Ureter (tissue), 1 donor: ENCODE measurements at places on chromosomes 5 and 9. TPM values are rescaled to one million over a fixed set of nuclear protein-coding genes. Genes with fewer than 3 reads are reported as not detected.

CCDC152 gene
- total RNA-seq, result 0.47 TPM

NR2F1-AS1 gene
- 18.8 TPM for total RNA-seq

MAP1B gene
- 128 TPM for total RNA-seq

FAM221B gene
- 0.26 TPM for total RNA-seq

PKD2L2 gene
- not detected for total RNA-seq

RASGEF1C gene
- total RNA-seq, result not detected

OR5C1 gene
- total RNA-seq, result not detected

PCDHGB7 gene
- 11.7 TPM for total RNA-seq

PCDHA4 gene
- total RNA-seq, result 1.5 TPM

MSX2 gene
- total RNA-seq, result 29.5 TPM

- no peak for DNase-seq
Observed at GRCh38 chr9:89982016-89982415, 377.2 kb downstream of the GADD45G start.

DNA sequence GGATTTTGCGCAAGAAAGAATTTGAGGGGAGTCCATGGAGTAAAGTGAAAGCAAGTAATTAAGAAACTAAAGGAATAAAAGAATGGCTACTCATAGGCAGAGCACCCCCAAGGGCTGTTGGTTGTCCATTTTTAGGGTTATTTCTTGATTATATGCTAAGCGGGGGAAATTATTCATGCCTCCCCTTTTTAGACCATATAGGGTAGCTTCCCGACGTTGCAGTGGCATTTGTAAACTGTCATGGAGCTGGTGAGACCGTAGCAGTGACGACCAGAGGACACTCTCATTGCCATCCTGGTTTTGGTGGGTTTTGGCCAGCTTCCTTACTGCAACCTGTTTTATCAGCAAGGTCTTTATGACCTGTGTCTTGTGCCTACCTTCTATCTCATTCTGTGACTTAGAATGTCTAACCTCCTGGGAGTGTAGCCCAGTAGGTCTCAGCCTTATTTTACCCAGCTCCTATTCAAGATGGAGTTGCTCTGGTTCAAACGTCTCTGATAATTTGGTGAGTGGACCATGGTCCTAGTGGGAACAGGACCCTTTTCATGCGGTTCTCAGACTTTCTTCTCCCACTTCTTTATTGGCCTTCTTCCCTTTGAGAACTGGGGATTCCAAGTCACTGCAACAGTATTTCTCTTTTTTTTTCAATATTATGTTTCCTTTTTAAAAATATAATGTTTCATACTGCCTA, 1.3 kb upstream of the ERAP1 start:
- DNase-seq, result no peak

- no peak for DNase-seq
Observed at GRCh38 chr9:137745541-137745991, 126.8 kb downstream of the EHMT1 start.

DNA sequence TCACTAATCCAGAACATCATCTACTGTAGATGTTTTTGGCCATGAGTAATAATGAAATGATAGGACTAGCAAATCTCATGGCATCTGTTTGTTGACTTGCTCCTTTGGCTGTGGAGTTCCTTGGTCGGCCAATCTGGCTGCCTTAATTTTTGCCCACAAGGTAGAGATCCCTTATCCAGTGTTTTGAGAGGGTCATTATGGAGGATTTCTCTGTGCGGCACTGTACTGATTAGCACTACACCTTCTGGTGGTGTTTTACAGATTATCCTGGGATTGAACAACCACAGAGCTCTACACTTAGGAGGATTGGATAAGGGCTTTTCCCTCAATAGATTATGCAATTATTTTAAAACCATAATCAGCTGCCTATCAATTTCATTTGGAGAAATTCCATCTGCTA, 3.2 kb upstream of the ENHO start:
- DNase-seq, result no peak

DNA sequence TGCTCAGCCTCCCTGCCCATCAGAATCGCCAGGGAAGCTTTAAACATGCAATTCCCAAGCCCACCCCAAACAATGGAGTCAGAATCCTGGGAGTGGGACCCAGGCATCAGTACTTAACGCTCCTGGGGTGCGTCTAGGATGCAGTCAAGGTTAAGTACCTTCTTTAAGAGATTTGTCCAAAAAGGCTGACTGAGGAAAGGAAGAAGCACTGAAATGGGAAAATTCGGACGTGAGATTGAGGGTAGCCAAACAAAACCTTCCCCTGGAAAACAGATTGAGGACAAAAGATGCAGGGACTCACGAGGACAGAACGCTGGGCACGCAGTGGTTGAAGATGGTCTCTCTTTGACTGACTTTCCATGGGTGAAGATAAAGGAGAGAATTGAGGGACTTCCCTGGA, 143.5 kb downstream of the MTX3 start:
- DNase-seq, result no peak

- DNase-seq, result no peak
Observed at GRCh38 chr5:54632131-54632701, 114.7 kb downstream of the SNX18 start.

GRCh38 chr9:34332076-34332964, 3.0 kb downstream of the NUDT2 start:
- DNase-seq, result no peak

GRCh38 chr9:117705386-117705785, 1.2 kb downstream of the TLR4 start:
- DNase-seq, result no peak

DNA sequence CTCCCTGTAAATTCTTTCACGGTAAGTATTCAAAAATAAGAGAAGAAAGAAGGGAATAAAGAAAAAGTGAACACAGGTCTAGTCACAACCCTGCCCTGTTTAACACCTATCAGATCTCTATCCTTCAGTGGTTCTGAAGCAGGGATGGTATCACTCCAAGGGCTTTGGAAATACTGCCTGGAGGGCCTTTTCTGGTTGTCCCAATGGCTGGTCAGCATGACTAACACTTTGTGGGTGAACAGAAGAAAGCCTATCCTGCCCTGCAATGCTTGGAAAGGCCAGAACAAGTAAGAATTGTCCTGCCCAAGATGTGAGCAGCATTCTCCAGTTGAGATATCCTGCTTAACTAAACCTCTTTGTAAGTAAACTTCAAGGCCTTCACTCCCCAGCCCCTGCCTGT, 124.9 kb downstream of the TMEM167A start:
- DNase-seq, result no peak

DNA sequence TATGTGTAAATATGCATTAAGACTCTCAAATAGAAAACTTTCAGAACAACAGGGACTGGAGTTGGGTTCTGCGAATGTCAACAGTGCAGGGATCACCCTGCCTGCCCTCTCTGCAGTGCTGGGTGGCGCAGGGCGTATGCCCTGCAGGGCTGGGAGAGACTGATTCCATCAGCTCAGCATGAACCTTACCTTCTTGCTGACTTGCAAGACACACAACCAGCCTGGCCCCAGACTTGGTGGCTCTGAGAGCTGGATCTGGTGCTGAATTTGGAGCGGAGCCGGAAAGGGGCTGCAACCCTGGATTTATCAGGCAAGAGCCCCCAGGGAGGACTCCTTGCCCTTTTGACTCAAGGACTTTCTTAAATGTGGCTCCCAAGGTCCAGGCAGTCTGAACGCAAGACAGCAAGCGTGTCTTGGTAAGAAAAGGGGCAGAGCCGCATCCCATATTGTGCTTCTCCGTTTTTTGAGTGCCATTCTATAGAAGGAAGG, 376.0 kb upstream of the IRX2 start:
- no peak for DNase-seq

- DNase-seq, result no peak
Observed at GRCh38 chr9:111871499-111871855, 25.1 kb upstream of the UGCG start.

DNA sequence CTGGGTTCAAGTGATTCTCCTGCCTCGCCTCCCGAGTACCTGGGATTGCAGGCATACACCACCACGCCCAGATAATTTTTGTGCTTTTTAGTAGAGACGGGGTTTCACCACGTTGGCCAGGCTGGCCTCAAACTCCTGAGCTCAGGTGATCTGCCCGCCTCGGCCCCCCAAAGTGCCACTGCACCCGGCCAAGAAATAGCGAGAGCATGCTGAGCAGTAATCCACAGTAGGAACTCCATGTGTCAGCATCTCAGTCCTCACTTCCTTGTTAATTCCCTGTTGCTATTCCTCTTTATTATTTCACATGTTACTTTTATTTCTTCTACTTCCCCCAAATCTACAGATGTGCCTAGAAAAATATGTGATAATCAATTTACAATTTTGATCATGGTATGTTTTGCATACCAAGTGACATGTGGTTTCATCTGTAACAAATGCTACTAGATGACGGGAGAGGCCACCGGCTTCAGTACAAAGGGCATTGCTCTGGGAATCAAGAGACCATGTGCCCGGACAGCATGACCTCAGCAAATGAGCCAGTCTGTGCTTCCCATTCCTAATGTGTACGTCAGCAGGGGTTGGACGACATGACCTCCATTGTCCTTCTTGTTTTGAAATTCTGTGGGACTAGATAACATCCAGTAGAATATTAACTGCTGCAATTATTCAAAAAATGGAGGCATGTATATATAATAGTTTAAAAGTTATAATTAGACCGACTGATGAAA, 61.6 kb downstream of the FNBP1 start:
- no peak for DNase-seq

DNA sequence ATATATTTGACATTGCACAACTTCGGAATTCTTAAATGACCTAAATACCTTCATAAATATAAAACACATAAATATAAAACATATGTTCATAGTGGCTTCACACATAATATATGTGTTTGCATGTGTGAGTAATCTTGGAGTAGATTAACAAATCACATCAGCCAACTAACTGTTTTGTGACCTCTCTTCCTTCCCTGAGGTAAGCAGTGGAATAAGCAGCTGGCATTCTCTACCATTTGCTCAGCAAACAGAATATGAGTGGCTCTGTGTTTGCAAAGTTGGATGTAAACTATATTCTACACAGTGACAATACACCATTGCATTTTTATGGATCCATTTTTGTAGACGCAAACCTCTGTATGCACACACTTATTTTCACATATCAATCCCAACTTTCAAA, 189.9 kb downstream of the ACER2 start:
- no peak for DNase-seq

DNA sequence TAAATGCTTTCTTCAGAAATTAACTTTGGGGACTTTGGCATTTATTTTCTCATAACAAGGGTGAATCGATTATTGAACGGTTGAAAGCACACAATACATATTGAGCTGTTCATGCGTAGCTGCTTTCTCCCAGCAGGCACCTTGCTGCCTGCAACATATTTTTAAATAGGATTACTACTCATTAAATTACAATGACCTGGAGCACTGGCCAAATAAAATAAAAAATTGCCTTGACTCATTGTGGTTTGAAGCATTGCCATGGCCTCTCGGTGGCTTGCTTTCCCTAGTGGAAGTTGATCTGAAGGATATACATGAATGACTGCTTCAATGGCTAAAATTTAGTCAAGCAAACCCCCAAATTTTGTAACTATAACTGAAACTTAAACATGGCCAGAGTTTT, 181.6 kb upstream of the NUDT12 start:
- DNase-seq, result no peak

DNA sequence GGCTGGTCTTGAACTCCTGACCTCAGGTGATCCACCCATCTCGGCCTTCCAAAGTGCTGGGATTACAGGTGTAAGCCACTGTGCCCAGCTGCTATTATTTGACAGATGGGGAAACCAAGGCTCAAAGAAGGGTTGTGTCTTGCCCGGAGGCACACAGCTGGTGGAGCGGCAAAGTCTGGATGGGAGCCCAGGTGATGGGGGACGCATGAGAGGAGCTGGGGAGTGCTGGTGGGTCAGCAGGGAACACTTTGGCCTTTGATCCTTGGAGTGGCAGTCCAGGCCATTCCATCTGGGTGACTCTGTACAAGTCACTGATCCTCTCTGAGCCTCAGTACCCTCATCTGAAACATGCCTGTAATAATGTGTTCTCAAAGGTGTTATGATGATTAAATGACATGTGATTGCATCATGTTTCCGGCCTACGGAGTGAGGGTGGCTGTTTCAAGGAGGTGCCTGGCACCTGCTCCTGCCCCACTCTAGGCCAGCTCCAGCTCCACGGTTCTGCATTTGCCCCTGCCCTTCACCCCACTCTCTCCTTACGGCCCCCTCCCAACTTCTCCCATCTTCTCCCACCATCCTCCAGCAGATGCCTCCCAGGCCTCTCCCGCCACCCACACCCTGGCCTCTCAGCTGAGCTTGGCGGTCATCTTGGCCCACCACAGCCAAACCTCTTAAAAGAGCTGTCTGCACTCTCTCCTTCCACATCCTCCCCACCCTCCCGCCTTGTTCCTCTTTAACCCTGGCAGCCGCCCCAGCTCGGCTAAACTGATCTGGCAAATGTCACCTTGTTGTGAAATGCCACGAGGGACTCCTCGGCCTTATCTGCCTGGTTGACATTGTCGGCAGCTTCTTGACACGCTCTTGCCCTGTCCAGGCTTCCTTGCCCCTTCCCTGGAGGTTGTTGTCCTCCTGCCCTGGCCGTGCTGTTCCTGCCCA, 5.5 kb upstream of the DBN1 start:
- peak; percentile 90 for DNase-seq

- DNase-seq, result no peak
Observed at GRCh38 chr9:6600006-6600405, 45.5 kb downstream of the GLDC start.

- no peak for DNase-seq
Observed at GRCh38 chr5:14829396-14829795, 42.2 kb downstream of the ANKH start.

DNA sequence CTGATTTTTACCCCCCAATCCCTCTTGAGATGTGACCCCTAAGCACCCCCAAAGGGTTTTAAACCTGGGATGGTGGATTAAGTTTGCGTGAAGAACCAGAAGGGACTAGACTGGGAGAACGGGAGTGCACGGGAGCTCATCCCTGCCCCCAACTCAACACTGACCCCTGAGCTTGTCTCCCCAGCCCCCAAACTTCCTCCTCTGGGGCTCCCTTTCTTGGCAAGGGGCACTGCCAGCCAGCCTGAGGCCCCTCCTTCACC, 5.0 kb upstream of the SET start:
- no peak for DNase-seq

DNA sequence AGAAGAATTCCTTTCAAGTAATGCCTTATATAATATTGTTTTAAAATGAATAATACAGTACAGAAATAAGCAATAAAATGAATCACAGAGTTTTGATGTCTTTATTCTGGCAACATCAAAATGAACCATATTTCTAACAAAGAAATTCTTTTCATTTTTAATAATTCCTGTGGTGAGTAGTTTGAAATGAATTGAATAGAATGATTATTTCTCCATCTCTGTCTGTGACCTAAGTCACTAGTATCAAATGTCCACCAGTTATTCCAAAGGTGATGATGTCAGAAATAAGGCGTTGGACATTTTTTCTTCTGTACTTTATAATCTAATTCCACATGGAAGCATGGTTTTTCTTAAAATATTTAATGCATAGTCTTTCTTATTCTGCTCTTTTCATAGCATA, 106.2 kb downstream of the ADAMTSL1 start:
- no peak for DNase-seq
